ENCODE measurements at places on chromosomes 6 and 20.

DNA sequence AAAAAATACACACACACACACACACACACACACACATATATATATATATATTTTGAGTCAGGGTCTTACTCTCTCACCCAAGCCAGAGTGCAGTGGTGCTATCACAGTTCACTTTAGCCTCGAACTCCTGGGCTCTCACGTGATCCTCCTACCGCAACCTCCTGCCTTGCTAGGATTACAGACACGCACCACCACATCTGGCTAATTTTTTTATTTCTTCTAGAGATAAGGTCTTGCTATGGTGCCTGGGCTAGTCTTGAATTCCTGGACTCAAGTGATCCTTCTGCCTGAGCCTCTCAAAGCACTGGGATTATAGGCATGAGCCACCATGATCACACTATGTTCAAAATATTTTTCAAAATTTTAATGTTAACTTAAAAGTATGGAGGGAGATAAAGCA is 43.5 kb downstream of the NUP153 start:
- DNase-seq: no peak

GRCh38 chr6:108030211-108030610 is 44.3 kb downstream of the OSTM1 start:
- DNase-seq: no peak

DNA sequence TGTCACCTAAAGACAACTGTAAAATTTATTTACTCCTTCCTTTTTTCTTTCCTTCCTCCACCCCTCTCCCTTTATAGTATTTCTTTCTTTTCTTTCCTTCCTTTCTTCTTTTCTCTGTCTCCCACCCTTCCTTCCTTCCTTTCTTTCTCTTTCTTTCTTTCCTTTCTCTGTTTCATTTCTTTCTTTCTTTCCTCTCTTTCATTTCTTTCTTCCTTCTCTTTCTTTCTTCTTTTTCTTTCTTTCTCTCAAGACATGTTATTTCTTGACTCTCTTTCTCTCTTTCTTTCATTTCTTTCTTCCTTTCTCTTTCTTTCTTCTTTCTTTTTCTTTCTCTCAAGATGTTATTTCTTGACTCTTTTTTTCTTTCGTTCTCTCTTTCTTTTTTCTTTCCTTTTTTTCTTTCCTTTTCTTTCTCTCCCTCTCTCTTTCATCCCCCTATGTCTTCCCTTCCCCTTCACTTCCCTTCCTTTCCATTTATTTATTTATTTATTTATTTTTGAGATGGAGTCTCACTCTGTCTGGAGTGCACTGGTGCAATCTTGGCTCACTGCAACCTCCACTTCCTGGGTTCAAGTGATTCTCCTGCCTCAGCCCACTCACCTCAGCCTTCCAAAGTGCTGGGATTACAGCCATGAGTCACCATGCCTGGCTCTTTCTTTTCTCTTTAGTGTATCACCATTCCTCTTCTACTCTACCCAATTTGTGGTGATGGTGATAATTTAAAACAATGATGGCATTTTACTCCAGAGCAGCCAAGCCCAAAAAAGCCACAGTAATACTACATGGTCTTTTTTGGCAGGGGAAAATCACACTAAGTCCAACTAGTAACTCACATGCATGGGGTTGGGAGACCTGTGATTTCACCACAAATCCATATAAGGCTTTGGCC is 188.2 kb downstream of the ADGRG6 start:
- no peak for DNase-seq

- no peak for DNase-seq
Observed at GRCh38 chr6:33995309-33996119, 150.4 kb downstream of the GRM4 start.

- DNase-seq: peak; percentile 9
Observed at GRCh38 chr6:128112494-128112893, 211.6 kb upstream of the THEMIS start.

GRCh38 chr6:81237226-81237625 is 515.3 kb downstream of the TENT5A start:
- no peak for DNase-seq

DNA sequence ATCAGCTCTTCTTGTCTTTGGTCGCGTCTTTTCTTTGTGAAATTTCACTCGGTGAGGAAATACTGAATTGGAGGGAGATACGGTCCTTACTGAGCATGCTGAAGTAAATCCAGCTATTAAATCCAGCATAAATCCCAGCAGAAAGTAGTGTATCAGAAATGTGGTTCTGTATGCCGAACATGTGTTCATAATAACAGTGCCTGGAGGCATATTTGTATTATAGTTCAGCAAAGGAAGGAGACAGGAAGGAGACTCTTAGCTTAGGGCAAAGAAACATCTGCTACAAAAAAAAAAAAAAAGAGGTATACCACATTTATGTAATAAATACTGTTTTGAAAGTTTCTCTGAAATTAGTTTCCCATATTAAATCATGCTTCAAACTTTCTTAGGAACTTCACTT is 211.8 kb downstream of the PLCB4 start:
- no peak for DNase-seq

DNA sequence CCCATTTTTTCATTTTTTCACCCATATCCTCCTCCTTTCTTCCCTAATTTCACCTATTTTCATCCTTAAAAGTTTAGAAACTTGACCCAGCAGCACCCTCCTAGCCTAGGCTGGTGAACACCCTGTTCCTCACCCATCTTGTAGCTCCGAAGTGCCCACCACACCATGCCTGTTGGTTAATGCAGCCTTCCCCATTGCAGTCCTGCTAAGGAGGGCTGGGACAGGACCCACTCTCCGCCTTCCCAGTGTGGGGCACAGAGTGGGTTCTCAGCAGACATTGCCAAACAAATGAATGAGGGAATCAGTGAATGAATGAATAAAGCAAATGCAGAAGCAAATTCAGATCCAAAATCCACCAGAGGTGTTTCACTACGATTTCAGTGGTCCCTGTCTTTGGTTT is 45.7 kb downstream of the CTCFL start:
- no peak for DNase-seq

DNA sequence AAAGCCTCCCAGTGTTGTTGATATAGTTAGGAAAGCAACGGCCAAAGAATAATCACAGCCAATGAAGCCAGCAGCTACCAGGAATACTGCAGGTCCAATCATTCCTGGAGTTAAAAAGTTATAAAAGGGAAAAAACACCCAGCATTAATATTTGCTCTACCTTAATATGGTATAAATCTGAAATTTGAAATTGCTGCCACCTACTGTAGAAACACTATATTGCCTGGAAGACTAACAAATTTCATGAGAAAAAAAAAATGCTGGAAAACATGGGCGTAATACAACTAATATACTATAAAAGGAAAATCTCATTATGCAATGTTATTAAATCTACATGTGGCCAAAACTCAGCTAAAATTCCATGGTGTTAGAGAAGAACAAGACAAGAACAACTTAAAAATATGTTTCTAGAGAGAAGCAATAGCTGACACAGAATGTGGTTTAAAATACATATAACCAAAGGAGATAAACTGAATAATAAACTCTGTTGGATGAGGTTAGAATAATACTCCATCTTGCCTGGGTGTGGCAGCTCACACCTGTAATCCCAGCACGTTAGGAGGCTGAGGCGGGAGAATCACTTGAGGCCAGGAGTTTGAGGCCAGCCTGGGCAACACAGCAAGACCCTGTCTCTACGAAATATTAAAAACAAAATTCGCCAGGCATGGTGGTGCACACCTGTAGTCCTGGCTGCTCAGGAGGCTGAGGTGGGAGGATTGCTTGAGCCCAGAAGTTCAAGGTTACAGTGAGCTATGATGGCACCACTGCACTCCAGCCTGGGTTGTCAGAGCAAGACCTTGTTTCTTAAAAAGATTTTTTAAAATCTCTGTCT is 43.1 kb downstream of the SLC17A5 start:
- DNase-seq: peak; percentile 68

DNA sequence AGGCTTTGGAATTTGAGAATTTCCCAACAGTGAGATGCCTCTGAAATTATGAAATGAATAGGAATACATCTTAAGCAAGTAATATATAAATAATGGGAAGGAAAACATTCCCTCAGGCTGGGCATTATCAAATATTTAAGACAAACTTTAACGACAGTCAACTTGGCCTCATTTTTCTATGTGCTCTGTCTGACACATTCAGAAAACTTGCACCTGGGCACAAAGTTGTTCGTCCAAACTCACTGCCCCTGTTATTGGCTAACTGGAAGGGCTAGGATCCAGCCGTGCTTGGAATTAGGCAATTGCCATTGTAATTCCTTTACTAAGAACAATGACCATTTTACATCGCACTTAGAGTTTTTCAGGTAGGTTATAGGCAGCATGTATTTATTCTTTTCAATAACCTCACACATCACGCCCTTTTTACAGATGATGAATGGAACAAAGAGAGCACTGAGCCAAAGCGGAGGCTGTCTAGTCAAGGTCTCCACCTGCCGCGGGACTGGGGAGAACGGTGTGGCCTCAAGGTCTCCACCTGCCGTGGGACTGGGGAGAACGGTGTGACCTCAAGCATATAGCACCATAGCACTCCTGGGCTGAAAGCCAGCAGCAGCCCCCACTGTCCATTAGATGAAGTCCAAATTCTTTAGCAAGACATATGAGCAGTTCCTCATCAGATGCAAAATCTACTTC is 40.7 kb upstream of the FOXQ1 start:
- no peak for DNase-seq

GRCh38 chr6:145534989-145535388 is 200.3 kb downstream of the EPM2A start:
- no peak for DNase-seq

DNA sequence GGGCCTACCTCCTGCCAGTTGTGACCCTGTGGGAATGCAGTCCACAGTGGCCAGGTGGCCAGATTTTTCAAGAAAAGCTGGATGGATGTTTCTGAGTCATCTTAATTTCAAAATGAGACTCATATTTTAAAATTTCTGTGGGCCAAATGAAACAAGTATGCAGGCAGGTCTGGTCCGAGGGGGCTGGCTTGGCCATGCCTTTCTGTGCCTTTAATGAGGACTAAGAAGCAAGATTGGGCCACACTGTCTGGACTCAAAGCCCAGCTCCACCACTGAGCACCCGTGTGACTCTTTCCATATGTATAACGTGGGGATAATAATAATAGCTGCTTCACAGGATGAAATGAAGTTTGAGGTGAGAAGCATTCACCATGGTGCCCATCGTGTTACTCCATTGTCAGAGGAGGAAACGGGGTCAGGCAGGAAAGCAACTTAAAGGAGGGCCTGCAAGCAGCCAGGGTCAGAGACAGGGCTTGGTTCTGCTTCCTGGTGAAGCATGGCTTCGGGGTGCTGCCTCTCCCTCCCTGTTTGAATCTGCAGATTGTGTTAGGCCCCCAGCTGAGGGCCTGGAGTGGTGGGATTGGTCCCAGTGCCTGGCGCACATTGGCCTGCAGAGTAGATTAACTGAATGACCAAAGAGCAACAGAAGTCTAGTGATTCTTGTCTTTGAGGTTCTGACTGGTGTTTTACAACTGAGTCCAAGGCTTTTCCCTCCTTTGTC is 3.8 kb downstream of the SOX12 start:
- no peak for DNase-seq

GRCh38 chr6:137133122-137133521 is 40.3 kb downstream of the IL22RA2 start:
- no peak for DNase-seq

DNA sequence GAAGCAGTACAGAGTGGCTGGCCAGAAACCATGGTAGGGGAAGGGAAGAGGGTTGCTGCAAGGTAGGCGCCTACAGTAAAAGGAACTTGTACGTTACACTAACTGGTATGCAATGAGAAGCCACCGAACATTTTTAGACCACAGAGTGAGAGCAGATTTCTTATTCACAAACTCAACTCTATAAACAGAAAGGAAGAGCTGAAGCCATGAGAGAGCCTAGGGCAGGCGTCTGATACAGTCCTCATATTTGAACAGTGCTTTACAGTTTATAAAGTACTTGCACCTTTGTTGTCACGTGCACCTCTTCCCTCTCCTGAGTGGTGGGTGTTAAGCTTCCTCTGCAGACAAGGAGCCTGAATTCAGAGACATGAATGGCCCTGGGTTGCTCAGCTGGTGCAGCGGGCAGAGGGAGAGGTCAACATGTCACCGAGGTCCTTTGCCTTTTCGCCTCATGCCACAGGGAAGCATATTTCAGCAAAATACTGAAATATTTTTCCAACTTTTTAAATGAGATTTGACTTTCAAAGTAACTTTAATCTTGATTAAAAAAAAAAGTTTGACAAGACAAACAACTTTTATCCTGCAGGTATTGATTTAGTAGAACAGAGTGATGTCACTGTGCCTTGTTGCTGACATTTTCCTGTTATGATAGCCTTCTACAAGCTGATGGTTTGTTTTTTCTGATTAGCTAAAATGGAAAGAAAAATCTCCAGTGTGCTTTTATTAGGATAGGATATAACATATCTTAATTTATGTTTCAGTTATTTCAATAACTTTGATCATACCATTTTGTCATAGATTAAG is 23.8 kb downstream of the UST start:
- DNase-seq: no peak

DNA sequence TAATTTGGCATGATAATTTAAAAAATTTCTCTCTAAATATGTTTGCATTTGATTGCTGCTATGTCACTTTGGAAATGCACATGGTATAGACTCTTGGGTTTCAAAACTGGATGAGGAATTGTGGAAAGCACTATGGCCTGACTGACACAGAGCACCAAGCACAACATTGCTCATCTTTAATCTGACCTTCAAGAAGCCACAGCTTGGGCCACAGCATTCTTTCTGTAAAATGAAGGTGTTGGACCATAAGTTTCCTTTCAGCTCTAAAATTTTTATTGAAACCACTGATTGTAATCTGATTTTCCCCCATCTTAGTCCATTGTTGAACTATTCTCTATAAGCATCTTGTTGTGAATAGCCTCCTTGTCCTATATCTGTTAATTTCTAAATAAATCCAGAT is 41.0 kb downstream of the QKI start:
- DNase-seq: no peak

DNA sequence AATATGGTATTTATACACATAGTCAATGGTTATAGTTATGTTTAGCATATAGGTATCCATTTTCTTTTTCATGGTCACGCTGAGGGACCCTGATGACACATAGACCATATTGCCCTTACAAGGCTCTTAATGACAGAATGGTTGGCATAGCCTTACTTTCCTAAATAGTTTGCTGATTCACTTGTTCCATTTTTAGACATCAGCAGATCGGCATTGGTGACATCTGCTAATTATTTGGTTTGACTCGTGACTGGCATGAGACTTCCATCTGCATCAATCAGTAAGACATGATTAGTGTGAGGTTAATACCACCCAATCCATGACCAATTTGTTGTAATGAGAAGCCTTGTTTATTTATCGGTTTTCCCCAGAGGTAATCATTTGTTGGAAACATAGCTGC is 309.7 kb downstream of the ALDH8A1 start:
- no peak for DNase-seq

- DNase-seq: no peak
Observed at GRCh38 chr20:56348746-56349145, 10.0 kb upstream of the FAM210B start.

GRCh38 chr6:44655412-44656342 is 268.2 kb downstream of the CDC5L start:
- DNase-seq: peak; percentile 67

DNA sequence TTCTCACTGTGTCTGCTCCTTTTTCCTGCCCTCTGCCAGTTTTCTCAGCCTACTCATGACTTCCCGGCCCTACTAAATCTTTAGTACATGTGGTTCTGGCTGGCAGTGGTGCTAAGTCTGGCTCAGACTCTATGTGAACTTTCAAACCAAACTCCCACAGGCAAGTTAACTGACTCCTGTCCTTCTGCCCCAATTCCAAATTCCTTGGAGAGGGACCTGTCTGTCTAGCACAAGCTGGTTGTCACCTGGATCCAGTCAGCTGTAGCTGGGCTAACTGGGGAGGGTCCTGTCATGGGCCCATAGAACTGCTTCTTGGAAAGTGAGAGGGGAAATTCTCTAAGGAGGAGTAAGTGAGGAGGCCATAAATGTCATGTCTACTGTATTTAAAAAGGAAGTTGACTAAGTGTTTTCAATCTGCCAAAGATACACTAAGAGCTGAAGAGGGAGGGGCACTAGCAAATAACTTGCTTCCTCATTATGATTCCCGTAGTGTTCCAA is 240.1 kb downstream of the KCNQ5 start:
- no peak for DNase-seq

Measured in CD4-positive, alpha-beta T cell treated with Interleukin-21 for 1 hour (primary cell).